ENCODE measurements at places on chromosomes 3 and 15. TPM values are rescaled to one million over a fixed set of nuclear protein-coding genes. Genes with fewer than 3 reads are reported as not detected.

SEC62 gene
- total RNA-seq: 34.1 TPM

MESP2 gene
- total RNA-seq: not detected

GPR160 gene
- 2.6 TPM for total RNA-seq

DNA sequence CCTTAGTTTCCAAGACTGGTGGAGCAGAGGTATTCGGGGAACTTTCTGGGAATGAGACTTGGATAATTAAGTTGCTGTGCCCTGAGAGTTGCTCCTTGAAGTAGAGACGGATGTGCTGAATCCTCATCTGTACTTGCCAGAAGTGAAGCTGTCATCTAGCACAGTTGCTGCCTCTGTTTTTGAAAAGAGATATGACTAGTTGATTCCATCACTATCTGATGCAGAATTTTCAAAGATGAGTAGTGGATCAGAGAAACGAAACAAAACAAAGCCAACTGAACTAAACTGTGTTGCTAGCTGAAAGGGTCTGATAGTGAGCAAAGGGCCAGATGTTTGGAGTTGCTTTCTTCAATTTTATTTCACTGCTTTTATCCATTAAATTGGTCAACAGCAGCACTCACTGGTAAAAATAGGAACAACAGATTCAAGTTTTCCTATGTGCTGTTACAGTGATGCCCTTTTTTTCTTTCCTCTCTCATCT lies 52.7 kb downstream of the MITF start:
- H3K27ac ChIP-seq: peak overlapping the region; percentile 85
- no peaks in the 10 kb centered on the region for H3K4me1 ChIP-seq
- DNase-seq: no peak
- no peaks in the 10 kb centered on the region for H3K36me3 ChIP-seq
- no peaks in the 10 kb centered on the region for H3K27me3 ChIP-seq

DNA sequence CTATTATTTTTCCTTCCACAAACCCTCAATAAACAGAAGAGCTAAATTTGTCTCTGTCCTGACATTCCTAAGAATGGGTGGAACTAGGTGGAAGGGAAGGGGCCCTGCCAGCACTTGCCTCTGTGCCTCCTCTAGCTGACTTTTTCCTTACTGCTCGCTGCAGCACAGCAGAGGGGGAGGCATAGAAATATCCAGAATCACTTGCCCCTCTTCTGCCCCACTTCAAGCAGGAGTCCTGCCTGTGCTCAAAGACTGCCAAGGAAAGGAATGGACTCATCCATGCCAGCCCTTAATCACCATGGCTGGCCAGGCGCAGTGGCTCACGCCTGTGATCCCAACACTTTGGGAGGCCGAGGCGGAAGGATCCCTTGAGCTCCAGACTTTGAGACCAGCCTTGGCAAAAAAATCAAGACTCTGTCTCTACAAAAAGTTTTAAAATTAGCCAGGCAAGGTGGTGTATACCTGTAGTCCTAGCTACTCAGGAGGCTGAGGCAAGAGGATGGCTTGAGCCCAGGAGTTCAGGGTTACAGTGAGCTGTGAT lies 51.8 kb downstream of the ADCY5 start:
- no peaks in the 10 kb centered on the region for H3K27me3 ChIP-seq
- no peaks in the 10 kb centered on the region for H3K36me3 ChIP-seq
- no peak overlapping the region for H3K27ac ChIP-seq
- H3K4me1 ChIP-seq: peaks cover 12% of the 10 kb centered on the region
- no peak overlapping the region for H3K4me3 ChIP-seq

DNA sequence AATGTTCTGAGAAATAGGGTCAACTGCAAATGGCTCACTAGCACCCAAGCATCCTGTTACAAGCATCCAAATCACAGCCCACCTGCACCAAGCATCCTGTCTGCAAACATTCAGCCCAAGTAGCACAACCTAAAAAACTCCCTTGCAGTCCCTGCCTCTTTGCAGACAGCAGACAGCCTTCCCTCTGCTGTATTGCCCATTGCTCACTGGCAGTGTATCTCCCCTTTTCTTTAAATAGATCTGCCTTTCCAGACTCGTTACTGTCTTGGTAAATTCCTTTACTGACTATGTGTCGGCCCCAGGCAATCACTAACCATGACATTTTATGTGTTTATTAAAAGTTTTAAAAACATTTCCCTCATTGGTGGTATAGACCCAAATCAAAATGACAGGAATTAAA lies 155.4 kb downstream of the ADAMTSL3 start:
- H3K27me3 ChIP-seq: no peaks in the 10 kb centered on the region
- H3K36me3 ChIP-seq: no peaks in the 10 kb centered on the region
- H3K4me3 ChIP-seq: no peak overlapping the region
- no peak for DNase-seq

- no peak overlapping the region for H3K4me3 ChIP-seq
- peaks cover 5% of the 10 kb centered on the region for H3K4me1 ChIP-seq
- H3K36me3 ChIP-seq: no peaks in the 10 kb centered on the region
These were observed 262.9 kb upstream of the SLITRK3 start for GRCh38 chr3:165459111-165459510.

DNA sequence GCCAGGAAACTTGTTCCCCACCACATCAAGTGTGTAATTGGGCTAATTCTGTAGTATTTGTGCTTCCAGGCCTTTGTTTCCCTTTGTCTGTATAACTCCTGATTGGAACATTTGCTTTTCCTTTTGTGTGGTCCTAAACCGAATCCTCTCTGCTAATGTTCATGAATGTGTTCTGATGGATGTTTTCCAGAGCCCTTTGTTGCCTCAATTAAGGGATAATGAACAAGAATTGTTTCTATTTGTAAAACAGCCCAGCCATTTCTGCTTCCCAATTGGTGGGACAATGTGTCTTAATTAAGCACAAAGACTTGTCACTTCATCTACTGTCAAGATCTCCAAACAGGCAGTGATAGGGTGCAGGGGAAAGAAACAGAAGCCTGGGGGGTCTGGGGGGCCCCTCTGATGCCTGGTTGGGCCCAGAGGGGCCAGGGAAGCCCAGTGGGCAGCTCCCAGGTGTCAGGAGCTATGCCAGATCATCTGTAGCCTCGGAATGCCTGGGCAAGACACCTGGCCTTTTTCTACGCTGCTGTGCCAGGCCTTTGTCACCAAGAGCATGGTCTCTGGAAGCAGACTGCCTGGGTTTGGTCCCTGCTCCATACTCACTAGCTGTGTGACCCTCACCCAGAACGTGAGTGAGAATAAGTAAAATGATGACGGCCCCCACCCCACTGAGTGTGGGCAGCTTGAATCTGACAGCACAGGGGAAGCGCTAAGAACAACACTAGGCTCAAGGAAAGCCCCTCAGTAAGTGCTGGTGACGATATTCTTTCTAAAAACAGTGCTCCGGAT lies 116.6 kb upstream of the PRR20G start:
- no peaks in the 10 kb centered on the region for H3K36me3 ChIP-seq
- no peak overlapping the region for H3K27ac ChIP-seq
- no peak overlapping the region for H3K4me3 ChIP-seq
- H3K4me1 ChIP-seq: no peaks in the 10 kb centered on the region
- DNase-seq: no peak
- no peaks in the 10 kb centered on the region for H3K27me3 ChIP-seq

GRCh38 chr3:153247331-153248330 lies 85.6 kb downstream of the RAP2B start:
- H3K27me3 ChIP-seq: no peaks in the 10 kb centered on the region
- H3K4me3 ChIP-seq: no peak overlapping the region

DNA sequence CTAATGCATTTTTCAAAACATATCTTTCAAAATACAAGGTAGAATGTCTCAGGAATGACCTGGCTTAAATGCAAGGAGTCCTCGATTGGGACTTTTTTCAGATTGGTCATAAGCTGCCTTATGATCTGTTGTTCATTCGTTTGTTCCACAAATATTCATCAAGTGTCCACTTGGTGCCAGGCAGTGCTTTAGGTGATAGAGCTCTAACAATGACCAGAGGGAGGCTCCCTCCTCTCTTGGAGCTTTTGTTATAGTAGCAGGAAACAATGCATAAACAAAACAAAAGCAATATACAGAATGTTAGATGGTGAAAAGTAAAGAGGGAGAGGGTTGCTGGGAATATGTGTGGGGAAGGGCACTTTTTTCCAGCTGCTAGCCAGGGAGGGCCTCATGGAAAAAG lies 156.1 kb downstream of the MCTP2 start:
- no peak overlapping the region for H3K4me3 ChIP-seq
- no peaks in the 10 kb centered on the region for H3K4me1 ChIP-seq
- H3K36me3 ChIP-seq: no peaks in the 10 kb centered on the region
- H3K27ac ChIP-seq: no peak overlapping the region
- DNase-seq: no peak

DNA sequence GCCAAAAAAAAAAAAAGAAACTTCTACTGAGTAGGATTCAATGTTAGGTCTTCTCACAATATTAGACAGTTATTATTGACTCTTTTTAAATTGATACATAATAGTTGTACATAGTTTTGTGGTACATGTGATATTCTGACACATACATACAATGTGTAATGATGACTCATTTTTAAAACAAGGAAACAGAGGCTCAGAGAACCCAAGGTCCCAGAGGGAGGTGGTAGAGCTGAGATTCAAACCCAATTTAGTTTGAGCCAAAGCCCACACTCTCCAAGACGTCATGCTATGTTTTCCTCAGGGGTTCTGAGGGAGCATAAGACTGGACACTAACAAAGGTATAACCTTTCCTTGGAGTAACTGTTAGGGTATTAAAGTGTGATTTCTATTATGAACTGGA lies 40.6 kb downstream of the MYO5C start:
- DNase-seq: no peak
- no peaks in the 10 kb centered on the region for H3K4me1 ChIP-seq
- no peak overlapping the region for H3K4me3 ChIP-seq
- H3K36me3 ChIP-seq: no peaks in the 10 kb centered on the region

Data from uterus (tissue), 4 donors.